CD4-positive, alpha-beta T cell treated with Interferon alpha-2 for 1 hour (primary cell): ENCODE measurements at places on chromosomes 5 and 9.

DNA sequence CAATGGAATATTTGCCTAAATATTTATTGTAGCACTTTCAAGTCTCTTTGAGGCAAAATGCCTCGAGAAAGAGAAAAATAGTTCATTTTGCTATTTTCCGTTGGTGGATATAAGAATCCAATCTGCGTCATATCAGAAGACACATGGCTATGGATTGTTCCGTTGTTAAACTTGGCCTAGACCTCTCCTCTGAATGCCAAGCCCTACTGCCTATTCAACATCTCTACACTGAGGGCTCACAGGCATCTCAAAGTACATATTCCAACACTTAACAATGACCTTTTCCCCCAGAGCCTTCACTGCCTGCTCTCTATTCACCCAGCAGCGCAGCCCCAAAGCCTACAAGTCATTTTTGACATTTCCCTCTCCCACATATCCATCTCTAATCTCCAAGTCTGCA, 350.1 kb downstream of the GLIS3 start:
- DNase-seq, result no peak

DNA sequence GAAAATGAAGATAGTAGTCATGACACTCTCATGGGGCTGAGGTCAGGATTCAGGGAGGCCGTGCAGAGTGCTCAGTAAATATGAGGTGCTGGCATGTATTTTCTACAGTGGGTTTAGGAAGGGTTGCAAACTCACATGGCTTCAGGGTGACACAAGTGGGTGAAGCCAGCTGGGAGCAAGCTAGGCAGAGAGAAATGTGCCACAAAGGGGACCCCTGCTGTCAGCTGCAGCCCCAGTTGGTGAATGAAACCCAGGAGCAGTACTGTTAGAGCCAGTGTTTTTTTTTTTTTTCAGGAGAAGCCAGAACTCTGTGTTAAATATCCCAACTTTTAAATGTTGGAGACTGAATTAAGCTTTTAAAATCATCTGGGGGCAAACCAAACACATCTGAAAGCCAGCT, 75.3 kb downstream of the INSYN2B start:
- no peak for DNase-seq

- DNase-seq, result no peak
Measured at GRCh38 chr5:8945972-8946371, 599.9 kb downstream of the SEMA5A start.

DNA sequence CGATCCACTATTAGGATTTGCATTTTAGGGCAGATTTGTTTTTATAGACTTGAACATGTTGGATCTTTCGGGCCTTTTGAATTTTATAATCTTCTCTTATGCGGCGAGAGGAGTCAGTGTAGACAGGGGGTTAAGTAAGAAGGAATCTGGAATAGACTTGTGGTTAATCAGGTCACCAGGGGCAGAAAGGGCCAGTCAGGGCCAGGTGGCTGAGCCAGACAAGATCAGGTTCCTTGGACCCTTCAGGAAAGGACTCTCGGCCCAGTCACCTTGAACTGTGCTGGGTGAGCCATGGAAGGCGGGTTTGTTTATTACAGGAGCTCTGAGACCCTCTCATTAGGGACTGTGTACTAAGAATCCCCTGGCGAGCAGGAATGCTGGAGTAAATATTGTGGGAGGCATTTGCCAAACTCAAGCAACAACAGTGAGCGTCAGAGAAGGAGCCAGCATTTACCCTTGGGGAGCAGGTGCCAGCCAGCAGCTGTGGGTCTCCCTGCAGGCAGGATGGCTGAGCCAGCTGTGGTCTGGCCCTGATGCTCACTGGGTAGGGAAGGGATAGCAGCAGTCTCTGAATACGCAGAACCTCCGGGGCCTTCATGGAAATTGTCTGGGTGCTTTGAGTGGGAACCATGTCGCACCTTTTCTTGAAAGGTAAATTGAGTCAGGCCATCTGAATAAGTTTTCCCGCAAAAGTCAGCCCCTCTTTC, 79.2 kb downstream of the UBE2QL1 start:
- DNase-seq, result no peak

GRCh38 chr5:60613826-60614225, 86.1 kb downstream of the DEPDC1B start:
- DNase-seq, result no peak

GRCh38 chr9:16627967-16628366, 242.5 kb downstream of the BNC2 start:
- no peak for DNase-seq

GRCh38 chr5:68376935-68377334, 161.4 kb downstream of the PIK3R1 start:
- no peak for DNase-seq

DNA sequence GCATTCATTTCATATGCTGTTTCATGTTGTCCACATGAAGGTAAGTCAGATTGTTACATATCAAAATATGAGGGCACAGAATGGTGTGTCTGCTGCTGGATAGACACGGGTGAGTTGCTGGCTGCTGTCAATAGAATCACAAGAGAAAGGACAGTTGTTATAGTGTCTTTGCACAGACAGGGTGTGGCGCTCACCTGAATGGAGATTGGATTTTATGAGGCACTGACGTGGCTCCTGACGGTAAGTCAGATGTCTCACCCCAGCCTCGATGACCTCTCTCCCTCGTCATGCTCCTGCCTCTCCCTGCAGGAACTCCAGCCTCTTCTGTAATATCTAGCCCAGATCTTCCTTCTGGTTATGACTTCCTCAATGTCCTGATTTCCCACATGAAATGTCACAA, 75.4 kb upstream of the SELENOP start:
- DNase-seq, result no peak
